Stimulated activated CD8-positive, alpha-beta memory T cell treated with anti-CD3 and anti-CD28 coated beads, Interleukin-7, amount 100 ng/mL, for 4 hours (primary cell): ENCODE measurements at places on chromosomes 12 and 14.
A peak's percentile ranks its signal among the peaks of the same experiment; 100 is the strongest.

DNA sequence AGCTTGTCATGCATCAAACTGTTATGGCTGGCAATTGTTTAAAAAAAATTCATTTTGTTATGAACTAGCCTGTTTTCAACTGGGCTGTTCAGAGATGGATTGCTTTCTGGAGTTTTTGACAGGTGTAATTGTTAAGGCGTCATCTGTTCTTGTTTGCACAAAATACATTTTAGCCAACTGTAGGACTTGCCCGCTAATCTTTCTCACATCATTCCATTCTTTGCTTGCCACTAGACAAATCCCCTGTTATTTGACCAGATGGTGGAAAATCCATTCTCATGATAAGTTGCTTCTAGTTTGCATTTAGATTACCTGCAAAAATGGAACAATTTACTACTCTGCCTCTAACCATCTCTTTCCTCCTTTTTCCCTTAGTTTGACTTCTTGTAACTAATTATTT lies 114.3 kb downstream of the NPAS3 start:
- no peak for DNase-seq

- DNase-seq, result no peak
Observed at GRCh38 chr12:43758247-43758727, 303 bp downstream of the PUS7L start.

GRCh38 chr12:68641138-68641537 lies 30.4 kb downstream of the RAP1B start:
- peak; percentile 26 for DNase-seq

DNA sequence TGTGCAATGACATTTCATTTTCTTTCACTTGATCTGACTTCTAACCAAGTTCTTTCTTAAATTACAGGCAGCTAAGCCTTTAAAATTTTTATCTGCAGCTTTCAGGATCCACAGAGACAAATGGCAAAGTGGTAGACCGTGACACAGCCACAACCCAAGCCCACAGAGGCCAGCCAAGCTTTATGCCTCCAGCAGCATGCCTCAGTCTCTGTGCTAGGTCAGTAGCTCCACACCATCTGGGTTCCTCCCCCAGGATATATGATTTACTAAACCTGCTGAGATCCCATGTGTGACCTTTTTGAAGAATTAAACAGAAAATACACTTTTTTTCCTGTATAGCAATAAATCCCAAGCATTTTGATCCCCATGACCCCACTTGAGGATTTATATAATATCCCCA lies 290.4 kb upstream of the CAND1 start:
- DNase-seq, result no peak

GRCh38 chr14:53563628-53564027 lies 393.0 kb downstream of the BMP4 start:
- DNase-seq, result no peak

DNA sequence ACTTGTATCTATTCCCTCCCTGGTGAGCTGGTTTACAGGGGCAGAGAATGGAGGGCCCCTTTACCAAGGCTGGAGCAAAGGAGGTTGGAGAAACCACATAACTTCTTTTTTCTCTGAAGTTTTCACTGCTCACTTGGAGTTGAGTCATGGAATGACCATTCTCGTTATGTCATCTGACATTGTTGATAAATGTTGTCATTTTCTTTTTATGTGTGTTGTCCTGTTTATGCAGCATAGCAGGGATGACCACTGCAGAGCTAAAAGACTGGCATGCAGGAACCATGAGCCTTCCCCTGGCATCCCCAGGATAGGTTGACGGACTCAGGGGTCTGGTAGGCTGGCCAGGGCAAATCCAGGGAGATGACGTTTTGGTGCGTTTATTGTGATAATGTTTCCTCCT lies 256.8 kb upstream of the DDHD1 start:
- no peak for DNase-seq

GRCh38 chr12:42372154-42372791 lies 46.3 kb downstream of the PPHLN1 start:
- no peak for DNase-seq

GRCh38 chr12:11628353-11628752 lies 21.1 kb upstream of the ETV6 start:
- DNase-seq, result no peak

- no peak for DNase-seq
Observed at GRCh38 chr14:51562816-51563215, 88.9 kb upstream of the FRMD6 start.

DNA sequence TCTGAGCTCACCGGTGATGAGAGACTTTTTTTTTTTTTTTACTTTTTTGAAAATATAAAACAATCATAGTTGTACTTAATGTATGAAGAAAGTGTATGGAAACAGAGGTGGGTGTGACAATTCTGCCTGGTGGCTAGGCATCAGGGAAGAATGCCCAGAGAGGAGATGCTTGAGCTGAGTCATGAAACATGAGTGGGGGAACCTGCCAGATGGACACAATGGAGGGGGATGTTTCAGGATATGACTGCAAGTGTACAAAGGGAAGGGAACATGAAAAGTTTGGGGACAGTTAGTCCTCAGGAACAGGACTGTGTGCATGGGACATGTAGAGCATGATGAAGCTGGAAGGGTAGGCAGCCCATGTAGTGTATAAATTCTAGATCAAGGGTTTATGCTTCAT lies 274.2 kb upstream of the E2F7 start:
- no peak for DNase-seq
